Fibroblast of the aortic adventitia (primary cell): ENCODE measurements at places on chromosomes 6 and 20. TPM values are rescaled to one million over a fixed set of nuclear protein-coding genes. Genes with fewer than 3 reads are reported as not detected.
A peak's percentile ranks its signal among the peaks of the same experiment; 100 is the strongest.

- no peak for DNase-seq
Observed at GRCh38 chr6:157238346-157238745, 85.0 kb downstream of the TMEM242 start.

- DNase-seq: no peak
Observed at GRCh38 chr6:111472933-111473435, 10.0 kb downstream of the REV3L start.

The THBS2 gene
- total RNA-seq: 322 and 519 TPM in 2 replicates

DNA sequence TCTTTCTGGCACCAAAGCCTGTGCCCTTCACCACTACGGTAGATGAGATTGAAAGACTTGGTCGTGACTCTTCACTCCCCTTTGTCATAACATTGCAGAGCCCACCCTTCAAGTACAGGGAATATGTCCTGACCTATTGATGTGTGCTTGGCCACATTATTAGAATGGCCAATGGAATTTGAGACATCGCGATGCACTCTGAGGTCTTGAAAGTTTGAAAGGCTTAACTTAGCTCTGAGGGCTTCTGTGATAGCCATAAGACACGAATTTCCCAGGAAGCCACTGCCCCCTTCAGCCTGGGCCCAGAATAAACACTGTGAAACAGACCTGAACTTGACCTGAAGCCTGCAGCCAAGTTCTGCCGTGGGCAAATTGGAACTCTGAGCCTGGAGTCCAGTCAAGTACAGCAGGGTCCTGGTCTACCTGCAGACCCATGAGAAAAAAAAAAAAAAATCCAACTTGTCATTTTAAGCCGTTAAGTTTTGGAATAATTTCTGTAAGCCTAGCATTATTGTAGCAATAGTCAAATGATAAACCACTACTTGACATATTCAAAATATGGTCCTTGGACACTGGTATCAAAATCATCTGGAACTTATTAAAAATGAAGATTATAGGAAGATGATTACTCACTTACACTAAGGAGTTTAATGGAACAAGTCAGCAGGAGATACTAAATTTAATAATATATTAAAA is 36.9 kb upstream of the TRAF3IP2 start:
- peak; percentile 84 for DNase-seq

DNA sequence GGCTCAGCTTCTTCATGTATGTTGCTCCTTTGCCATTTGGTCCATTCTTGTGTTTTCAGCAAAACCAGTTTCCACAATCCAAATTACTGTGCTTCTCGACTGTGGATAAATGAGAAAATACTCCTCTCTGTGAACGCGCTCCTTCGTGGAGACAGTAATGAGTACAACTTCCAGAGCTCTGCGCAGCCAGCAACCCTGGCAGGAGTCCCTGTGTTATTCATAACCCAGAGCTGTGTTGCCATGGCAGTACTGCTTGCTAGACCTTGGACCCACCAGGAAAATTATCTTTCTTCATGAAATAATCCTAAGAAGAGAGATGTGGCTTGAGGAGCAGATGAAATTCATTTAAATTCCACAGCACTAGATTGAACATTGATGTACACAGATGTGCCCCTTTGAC is 73.7 kb downstream of the SLC22A3 start:
- peak; percentile 79 for DNase-seq

GRCh38 chr6:54835176-54835575 is 11.4 kb upstream of the FAM83B start:
- no peak for DNase-seq

DNA sequence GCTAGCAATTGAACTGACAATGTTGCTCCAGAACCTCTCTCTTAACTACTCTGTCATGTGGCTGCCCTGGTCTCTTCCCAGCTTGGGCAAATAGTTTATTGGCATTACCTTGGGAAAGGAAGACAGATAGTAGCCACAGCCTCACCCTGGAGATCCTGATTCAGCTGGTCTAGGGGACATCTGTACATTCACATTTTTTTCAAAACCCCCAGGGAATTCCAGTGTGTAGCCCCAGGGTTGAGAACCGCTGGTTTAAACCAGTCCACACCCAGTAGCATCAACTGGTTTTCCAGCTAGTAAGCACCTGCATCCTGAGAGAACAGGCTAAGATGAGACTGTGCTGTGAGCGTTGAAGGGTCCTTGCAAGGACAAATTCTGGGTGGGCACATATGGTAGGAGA is 9.6 kb downstream of the SCUBE3 start:
- no peak for DNase-seq

The CYP24A1 gene
- 0.98 TPM in 1 of 2 replicates, not detected in the other for total RNA-seq

DNA sequence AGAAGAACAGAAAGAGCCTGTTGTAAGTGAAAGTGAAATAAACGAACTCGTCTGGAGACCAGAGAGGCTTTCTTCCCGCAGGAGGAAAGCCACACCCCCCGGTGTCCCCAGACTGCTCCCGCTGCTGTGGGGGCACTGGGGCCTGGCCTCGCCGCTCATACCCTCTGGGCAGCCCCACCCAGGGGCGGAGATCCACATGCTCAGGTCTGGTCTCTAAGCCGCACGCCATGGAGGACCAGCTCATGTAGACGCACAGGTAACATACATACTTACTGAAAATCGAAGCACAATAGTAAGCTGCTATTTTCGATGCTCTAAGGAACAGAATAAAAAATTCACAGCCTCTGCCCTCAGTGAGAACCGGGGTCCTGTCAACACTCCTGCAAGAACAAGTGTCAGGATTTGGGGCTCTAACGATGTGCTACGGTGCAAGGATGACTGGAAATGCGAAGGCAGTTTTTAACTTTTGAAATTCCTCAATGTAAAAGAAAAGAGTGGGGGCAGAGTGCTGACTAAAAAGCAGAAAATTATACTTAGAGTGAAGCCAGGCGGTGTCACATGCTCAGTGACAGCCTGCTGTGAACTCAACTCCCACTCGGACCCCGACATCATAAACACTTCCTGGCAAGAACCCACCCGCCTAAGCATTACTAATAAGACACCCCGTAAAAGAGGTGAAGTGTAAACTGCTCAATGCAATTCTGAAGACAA is 110.5 kb downstream of the IRF4 start:
- DNase-seq: no peak

The ME1 gene
- total RNA-seq: 17.0 and 21.7 TPM in 2 replicates

GRCh38 chr6:44234101-44235025 is 11.0 kb downstream of the SLC29A1 start:
- DNase-seq: peak; percentile 85

DNA sequence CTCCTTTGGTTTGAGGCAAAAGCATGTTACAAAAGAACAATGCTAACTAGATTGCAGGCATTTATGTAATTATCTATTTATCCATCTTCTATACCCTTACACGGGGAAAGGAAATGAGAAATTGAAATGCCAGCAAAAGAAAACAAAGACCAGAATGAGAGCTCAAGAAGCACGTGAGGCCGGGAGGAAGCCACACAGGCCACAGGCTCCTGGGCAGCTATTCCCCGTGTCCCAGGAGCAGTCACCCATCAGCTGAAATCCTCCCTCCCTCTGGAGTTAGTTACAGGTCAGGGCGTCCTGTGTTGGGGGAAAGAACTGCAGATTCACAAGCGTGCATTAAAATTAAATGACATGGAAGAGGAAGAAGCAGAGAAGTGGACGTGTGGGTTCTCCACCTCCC is 64.7 kb upstream of the RPS6KA2 start:
- DNase-seq: no peak

The ORC3 gene
- 14.3 and 52.9 TPM in 2 replicates for total RNA-seq

DNA sequence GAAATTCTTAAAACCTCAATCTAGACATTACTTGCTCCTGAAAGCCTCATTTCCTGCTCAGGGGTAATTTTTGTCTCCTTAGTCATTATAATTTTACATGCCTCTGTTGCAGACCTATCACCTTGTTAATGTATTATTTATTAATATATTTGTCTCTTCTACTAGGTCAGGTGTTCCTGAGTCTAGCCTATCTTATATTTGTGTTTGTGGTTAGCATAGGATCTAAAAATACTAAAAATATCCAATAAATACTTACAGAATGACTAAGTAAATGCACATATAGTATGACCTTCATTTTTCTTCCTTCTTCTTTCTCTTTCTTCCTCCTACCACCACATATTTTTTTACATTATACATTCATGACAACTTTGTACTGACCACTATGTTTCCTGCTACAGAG is 268.9 kb upstream of the HS3ST5 start:
- no peak for DNase-seq

GRCh38 chr6:80321011-80321410 is 214.5 kb downstream of the BCKDHB start:
- DNase-seq: no peak

DNA sequence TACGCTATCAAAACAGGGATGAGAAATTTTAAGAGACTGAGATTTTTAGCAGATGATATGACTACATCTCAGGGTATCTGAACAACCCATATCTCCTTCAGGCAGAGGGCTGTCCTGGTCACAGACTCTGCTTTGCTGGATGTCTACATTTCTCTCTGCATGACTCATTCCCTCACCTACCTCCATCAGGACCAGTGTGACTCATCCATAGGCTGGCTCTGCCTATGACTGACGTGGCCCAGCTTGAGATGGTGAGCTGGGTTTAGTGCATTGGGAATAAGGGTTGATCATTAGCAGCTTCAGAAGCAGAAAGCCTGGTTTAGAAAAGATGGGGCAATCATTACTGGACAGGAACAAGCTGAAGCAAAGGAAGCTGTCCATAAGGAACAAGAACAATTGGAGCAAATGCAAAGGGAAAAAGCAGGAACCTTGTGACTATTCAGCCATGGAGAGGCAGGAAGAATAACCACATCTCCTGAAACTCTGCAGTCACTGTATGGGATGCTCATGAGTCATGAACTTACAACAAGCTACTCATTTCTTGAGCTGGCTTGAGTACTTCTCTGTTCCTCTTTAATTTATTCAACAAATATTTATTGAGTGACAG is 86.4 kb upstream of the CBLN4 start:
- DNase-seq: no peak

DNA sequence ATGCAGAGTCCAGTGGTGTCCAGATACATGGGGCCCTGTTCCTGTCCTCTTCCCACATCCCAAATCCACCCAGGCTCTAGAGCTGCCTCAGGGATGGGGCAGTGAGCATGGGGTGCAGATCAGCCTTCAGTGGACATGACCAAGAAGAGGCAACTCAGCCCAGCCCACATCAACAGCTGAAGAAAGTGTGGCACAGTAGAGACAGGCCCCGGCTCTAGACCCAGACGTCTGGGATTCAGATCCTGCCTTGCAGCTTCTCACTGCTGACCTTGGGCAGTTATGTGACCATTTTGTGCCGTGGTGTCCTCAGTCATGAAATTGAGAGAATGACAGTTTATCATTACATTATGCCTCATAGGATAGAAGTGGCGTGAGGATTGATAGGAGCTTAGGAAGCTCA is 54.6 kb upstream of the CST7 start:
- no peak for DNase-seq

The HLA-DQA1 gene
- total RNA-seq: not detected in 2 replicates

DNA sequence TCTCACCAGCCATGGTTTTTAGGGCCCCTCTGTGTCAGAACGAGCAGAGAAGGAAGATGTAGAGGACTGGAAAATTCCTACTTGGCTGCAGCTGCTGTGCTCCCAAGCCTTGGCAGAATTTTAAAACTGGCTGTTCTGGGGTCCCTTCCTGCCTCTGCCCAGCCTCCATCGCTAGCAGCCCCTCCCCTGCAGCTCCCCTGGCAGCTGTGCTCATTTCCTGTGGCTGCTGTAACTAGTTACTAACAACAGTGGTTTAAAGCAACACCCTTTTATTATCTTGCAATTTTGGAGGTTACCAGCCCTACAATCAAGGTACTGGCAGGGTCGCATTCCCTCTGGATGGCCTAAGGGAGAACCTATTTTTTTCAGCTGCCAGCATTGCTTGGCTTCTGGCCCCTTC is 3.7 kb upstream of the CST11 start:
- DNase-seq: no peak

DNA sequence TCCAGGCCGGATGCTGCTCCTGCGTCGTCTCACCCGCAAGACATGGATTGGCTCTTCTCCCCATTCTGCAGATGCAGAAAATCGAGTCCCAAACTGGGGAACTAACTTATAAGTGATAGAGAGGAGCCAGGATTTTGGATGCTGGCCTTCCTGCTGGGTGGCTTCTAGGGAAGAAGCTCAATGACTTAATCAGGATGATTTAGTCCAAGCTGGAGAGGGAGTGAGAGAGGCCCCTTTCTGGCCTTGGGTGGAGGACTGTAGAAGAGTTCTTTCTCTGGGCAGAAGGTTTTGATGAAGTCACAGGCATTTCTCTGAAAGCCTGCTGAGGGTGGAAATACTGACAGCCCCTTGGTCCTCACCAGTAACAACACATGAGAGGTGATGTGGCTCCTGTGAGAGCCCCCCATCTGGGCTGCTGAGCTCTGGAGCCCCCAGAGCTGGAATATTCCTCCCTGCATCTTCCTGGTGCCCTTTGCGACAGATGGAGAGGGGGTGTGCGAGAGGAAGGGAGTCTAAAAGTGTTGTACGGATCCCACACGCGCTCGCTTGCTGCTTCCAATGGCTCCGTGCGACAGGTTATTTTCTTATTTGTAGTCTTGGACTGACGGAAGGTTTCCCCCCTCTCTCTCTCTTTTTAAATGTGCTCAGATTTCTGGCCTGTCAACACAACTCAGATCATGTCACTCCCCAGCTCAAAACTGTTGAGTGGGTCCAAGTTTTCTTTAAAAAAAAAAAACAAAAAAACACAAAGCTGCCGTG is 3.5 kb downstream of the SIRPA start:
- peak; percentile 28 for DNase-seq
